ENCODE measurements at places on chromosomes 12 and 14. TPM values are rescaled to one million over a fixed set of nuclear protein-coding genes. Genes with fewer than 3 reads are reported as not detected.

Gene DCN
- 1,552 TPM for total RNA-seq

Gene C14orf93
- 11.9 TPM for total RNA-seq

Gene KLRC4
- total RNA-seq: not detected

Gene SIX6
- total RNA-seq: not detected

Gene GPR162
- total RNA-seq: 3.7 TPM

Gene TMEM229B
- 1.5 TPM for total RNA-seq

Gene BTG1
- 33.7 TPM for total RNA-seq

- ATAC-seq: peak; percentile 68
Measured at GRCh38 chr12:131011165-131012079, 57.7 kb downstream of the ADGRD1 start.

- no peak for ATAC-seq
Measured at GRCh38 chr14:99910337-99911309, 117.4 kb downstream of the EML1 start.

GRCh38 chr12:92656911-92657310, 45.9 kb upstream of the PLEKHG7 start:
- ATAC-seq: no peak

GRCh38 chr12:52260361-52261207, 13.9 kb upstream of the KRT86 start:
- no peak for ATAC-seq

- no peak for ATAC-seq
Measured at GRCh38 chr12:69553628-69554248, 31.5 kb upstream of the CCT2 start.

GRCh38 chr14:69356903-69357543, 41.1 kb downstream of the ERH start:
- ATAC-seq: no peak

GRCh38 chr14:92956961-92957360, 34.0 kb downstream of the CHGA start:
- no peak for ATAC-seq

DNA sequence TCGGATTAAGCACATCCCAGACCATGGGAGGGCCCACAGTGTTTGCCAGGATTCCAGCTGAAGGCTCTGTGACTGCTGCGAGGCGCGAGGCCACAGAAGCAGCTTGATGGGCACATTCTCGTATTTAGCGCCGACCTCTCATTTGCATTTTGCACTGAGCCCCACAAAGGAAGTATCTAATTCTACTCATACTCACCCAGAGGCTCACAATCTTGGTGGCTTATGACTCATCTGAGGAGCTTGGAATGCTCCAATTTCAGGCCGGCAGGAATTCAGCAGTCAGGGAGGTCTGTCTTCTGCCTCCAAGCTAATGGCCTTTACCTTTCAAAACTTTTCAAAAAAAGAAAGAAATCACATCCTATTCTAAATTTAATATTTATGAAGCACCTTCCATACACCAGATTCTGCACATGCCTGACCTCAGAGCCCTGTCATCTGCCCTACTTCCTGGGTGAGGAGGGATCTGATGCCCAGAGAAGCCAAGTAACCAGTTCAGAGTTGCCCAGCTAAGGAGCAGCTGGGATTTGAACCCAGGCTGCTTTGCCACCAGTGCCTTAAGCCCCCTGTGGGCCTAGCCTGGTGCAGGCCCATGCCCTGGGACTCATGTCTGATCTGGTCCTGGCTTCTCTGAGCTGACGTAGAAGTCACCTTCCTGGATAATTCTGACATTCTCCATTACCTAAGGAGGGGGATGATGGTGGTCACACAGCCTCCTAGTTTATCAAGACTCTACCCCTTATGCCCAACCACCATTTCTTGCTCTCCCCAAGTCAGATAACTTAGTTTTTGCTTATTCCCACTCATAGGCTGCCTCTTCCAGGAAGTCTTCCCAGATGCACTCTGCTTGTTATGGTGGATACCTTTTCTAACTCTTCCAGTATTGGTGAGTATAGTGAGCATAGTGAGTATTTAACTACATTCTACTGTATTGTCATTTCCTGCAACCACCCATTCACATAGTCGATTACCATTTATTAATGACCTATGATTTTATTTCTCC, 198.9 kb downstream of the RBM19 start:
- ATAC-seq: no peak

DNA sequence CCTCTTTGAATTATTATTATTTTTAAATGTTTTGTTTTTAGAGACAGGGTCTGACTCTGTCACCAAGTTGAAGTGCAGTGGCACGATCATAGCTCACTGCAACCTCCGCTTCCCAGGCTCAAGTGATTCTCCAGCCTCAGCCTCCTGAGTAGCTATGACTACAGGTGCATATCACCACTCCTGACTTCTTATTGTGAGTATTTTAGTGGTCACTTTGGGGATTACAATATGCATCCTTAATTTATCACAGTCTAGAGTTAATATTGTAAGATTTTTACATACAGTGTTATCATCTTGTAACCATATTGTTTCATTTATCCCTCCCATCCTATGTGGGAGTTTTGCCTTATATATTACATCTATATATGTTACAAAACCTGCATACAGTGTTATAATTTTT, 13.4 kb downstream of the FGF23 start:
- ATAC-seq: no peak

- ATAC-seq: no peak
Measured at GRCh38 chr12:104648756-104649155, 192.0 kb downstream of the CHST11 start.

- no peak for ATAC-seq
Measured at GRCh38 chr14:28767853-28768741, 1.5 kb downstream of the FOXG1 start.

- no peak for ATAC-seq
Measured at GRCh38 chr12:48993787-48994186, 5.4 kb downstream of the DDN start.

GRCh38 chr12:26473291-26473690, 277.9 kb downstream of the SSPN start:
- no peak for ATAC-seq

GRCh38 chr12:116150452-116150851, 127.0 kb downstream of the MED13L start:
- no peak for ATAC-seq

DNA sequence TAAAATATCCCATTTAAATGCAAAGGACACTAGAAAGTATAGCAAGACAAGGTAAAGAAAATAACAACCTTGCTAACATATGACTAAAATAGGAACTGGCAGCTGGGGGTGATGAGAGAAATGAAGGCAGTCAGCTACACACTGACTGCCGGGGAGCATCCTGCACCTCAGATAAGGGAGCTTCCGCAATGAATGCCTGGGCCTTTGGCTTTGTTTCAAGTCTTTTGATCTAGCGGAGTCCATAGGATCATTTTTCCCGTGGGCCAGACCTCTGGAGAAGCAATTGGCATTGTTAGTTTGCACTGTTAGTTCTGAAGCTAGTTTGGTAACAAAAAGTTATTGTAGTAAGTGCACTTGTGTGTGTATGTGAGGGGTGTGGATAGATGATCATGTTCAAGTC, 639.9 kb downstream of the DIO2 start:
- no peak for ATAC-seq

GRCh38 chr12:84079626-84080025, 833.0 kb downstream of the SLC6A15 start:
- no peak for ATAC-seq

DNA sequence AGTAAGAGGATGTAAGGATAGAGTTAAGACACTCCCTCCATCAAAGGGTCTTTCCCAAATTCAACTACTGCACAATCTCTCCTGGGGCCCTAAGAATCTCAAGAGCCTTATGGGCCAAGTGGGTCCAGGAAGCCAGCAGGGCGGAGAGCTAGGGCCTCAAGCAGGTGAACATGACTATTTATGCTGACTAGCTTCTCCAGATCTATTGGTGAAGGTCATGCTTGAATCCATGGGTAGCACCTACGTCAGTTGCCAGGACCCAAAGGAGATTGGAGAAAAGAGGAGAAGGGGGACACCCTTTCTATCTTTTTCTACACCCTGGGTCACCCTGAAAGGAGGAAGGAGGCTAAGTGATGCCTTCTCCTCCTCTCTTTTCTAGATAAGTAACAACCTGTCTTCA, 534.2 kb upstream of the MIS18BP1 start:
- ATAC-seq: no peak

DNA sequence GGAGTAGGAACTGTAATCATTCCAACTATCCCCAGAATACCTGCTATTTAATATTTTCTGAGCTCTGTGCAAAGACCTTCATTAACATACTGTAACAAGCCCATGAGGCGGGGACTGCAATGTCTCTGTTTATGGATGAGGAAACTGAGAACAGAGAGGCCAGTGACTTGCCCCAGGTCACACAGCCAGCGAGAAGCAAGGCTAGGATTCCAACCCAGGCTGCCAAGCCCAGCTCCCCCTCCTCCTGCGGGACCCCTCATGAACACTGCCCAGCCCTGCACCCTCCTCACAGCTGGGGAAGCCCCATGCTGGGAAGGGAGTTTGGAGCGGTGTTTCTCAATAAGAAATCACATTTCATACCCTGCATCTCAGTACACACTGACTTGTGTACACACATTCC, 10.9 kb downstream of the HVCN1 start:
- ATAC-seq: no peak

DNA sequence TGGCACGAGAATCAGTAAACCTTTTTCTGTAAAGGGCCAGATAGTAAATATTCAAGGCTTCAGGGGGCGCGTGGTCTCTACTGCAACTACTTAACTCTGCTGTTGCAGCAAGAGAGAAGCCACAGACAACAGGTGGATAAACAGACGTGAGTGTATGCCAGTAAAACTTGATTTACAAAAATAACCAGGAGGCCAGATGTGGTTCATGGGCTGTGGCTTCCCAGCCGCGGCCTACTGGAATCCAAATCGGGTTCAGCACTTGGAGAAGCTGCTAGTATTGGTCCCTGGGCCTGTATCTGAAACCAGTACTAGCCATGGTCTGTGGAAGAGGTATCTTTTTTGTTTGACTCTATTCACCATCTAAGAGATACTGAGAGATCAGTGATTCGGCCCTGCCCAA, 13.3 kb downstream of the PPP2R5C start:
- ATAC-seq: no peak

DNA sequence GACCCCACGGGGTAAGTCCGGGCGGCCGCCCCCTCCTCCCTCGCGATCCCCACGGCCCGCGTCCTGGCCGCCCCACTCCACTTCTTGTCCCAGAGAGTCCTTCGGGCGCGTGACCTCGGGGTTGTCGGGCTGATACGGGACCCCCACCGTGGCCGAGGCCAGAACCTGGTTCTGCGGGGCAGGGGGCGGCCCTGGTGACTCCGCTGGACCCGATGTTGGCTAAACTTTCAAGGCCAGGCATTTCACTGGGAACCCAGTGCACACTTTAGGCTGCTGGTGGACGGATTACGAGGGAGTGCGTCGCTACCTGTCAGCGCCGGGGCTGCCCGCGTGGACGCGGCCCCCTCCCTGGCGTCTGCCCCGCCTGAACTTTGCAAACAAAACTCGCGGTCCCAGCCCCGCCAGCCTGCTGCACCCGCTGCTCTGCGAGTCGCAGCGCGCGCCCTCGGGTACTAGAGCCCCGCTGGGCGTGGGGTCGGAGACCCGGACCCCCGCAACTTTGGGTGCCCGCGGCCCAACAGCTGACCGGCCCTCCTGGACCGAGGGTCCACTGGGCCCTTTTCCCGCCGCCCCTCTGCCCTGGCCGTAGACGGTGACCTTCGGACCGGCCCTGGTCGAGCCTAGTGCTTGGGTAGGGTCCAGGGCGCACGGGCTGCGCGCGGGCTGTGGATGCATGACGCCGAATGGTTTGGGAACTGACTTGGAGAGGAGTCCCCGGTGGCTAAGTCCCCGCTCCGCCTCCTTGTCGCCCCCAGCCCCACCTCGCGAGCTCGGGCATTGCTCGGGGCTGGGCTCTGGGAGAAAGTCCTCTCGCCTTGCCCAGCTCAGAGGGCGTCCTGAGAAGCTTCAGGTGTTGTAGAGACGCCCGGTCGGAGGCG, 624 bp downstream of the RIN3 start:
- peak; percentile 40 for ATAC-seq

GRCh38 chr12:53232646-53233461, 845 bp upstream of the RARG start:
- ATAC-seq: peak; percentile 70

GRCh38 chr12:111991535-111991934, 21.4 kb downstream of the TMEM116 start:
- no peak for ATAC-seq

DNA sequence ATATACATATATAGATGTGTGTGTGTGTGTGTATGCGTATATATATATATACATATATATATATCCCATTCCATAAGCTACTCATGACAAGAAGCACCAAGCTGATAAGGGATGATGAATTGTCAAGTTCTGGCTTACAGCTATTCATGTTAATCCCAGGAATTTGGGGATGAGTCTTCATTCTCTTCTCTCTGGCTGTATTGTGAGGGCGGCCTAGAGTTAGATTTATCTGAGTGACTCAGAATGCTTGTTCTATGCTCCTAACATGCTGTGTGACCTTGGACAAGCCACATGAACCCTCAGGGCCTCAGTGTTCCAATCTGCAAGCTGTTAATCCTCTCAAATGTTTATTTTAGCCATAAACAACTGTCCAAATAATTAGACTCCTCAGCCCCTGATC, 749.0 kb downstream of the MED13L start:
- ATAC-seq: no peak

DNA sequence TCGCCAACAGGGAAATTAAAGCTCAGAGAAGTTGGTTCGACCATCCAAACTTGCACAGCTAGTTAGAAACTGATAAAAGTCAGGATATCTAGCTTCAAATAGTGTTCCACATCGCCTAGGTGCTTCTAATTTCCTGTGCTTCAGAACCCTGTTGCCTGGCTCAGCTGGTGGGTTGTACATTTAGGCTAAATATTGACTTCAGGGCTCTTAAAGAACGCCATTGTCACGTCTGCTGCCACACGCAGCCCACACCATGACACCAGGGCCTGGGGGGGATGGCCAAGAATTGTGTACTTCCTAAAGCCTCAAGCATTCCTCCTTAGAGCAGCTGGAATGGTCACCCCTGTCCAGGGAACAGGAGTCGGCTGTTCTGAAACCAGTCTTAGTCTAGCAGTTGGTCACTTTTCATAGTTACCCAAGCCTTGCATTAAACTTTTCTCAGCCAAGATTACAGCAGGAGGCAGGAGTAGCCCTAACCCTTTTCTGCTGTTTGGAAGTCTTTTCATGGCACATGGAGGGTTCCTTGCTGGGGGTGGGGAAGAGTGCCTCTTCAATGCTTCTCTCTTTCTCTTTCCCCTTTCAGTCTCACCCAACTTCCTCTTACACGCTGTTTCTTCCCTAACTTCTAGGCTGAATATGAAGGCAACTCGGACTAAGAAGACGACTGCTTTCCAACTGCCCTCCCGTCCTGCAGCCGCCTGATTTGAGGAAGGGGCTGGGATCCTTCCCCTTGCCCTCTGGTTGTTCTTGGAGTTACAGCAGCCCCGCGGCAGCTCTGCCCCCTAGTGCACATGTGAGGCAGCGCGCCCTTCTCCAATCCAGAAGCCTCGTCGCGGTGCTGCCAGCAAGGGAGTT, 17.1 kb downstream of the FOS start:
- ATAC-seq: peak; percentile 22

DNA sequence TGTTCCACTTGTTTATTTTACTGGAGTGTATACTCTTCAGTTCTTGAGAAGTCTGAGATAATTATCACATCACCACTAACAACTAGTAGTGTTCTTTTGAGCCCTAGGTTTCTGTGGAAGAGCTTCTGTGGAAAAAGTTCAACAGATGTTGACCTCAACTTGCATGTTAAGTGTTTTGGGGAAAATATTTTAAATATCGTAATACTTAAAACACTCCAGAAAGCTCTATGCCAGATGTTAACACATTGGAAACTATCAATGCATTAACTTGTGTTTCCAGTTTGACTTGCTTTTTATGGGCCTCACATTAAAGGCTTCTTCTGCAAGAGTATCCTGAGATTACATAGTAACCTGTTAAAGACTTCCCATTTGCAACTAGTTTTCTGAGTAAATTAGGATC, 173.1 kb downstream of the DUSP6 start:
- no peak for ATAC-seq

Data from gastroesophageal sphincter (tissue), 4 donors.